Right lobe of liver (tissue), 6 donors: ENCODE measurements at places on chromosomes 13 and 19. TPM values are rescaled to one million over a fixed set of nuclear protein-coding genes. Genes with fewer than 3 reads are reported as not detected.

Gene AKAP11
- 13.0 TPM for total RNA-seq

Gene METTL21C
- total RNA-seq, result not detected

Gene PNKP
- total RNA-seq, result 23.5 TPM

Gene TMEM59L
- not detected for total RNA-seq

DNA sequence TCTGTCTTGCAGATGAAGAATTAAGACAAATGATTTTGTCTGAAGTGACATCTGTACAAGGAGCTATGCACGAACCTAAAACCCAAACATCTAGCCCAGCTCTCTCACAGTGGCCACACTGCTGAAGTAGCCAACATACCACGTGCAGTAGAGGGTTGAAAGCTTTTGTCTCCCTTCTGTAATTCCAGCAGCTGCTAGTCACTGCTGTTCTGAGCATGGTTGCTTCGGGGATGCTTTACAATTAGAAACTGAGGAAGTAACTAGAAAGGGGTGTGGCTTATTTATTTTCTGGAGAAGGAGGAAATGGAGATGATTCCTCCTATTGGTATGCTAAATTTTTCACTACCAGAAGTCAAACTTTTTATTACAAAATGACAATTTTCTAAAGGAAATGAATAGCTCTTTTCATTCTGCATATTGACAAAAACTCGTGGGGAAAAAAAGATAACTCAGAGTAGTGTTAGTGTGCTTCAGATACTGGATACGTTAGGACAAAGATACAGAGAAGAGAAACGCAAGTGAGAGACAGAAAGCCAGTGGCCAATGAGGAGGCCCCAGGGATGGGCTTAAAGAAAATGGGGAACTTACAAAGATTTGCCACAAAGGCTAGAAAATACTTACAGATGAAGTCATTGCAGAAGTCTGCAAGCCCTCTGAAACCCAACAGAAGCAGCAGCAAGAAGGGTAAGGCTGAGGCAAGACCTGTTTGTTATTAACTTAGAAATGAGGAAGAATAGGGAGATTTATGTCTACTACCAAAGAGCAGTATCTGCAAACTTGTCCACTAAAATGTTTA lies 192.7 kb upstream of the MIR17HG start:
- H3K36me3 ChIP-seq, result no peaks in the 10 kb centered on the region
- H3K4me3 ChIP-seq, result no peak overlapping the region
- H3K27me3 ChIP-seq, result no peaks in the 10 kb centered on the region
- DNase-seq, result no peak

- H3K27me3 ChIP-seq, result no peaks in the 10 kb centered on the region
- H3K36me3 ChIP-seq, result no peaks in the 10 kb centered on the region
- no peak overlapping the region for H3K4me3 ChIP-seq
- H3K27ac ChIP-seq, result no peak overlapping the region
- no peaks in the 10 kb centered on the region for H3K4me1 ChIP-seq
- DNase-seq, result no peak
These were observed 7.8 kb downstream of the PLPP2 start for GRCh38 chr19:283395-283794.

GRCh38 chr13:76164290-76164689 lies 528.2 kb downstream of the LMO7 start:
- no peak overlapping the region for H3K27ac ChIP-seq
- no peaks in the 10 kb centered on the region for H3K4me1 ChIP-seq
- H3K36me3 ChIP-seq, result no peaks in the 10 kb centered on the region
- H3K4me3 ChIP-seq, result no peak overlapping the region

DNA sequence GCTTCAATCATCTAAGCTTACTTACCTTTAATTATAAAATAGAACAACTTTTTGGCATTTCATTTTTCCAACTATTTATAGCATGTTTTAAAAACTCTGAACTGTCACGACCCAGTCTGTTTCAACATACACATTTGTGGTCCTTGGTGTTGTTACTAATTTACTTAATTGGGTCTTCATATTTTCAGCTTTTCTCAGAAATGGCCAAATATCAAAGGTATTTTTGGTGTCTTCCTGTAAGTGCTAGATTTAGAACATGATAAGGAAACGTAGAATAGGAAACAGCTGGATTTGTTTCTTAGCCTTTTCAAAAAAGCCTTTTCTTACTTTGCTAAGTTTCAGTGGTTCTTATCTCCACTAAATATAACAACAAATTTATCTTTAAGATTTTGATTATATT lies 11.4 kb downstream of the LPAR6 start:
- H3K27ac ChIP-seq, result peak overlapping the region; percentile 52
- H3K4me3 ChIP-seq, result no peak overlapping the region

DNA sequence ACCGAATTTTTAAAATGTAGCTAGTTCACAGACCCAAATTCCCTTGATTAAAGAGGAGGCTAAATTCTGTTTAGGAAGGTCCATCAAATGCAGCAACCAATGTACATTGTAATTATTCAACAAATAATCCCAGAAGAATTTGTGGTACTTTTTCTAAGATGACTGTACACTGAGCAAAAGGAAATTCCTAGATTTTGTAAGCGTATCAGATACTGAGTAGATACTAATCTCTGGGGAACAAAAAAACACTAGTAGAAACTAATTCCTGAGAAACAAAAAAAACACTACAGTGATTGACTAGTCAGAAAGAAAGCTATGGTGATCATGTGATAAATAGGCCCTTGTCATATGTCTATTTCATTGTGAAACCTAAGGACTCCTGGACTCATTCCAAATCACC lies 246.1 kb downstream of the PCDH17 start:
- DNase-seq, result no peak
- no peaks in the 10 kb centered on the region for H3K27me3 ChIP-seq
- H3K4me1 ChIP-seq, result no peaks in the 10 kb centered on the region
- no peak overlapping the region for H3K27ac ChIP-seq

GRCh38 chr19:10295847-10296591 lies 6.3 kb downstream of the ICAM5 start:
- peaks cover 6% of the 10 kb centered on the region for H3K27me3 ChIP-seq
- no peaks in the 10 kb centered on the region for H3K4me1 ChIP-seq
- no peak overlapping the region for H3K4me3 ChIP-seq
- no peak for DNase-seq
- H3K36me3 ChIP-seq, result no peaks in the 10 kb centered on the region

- no peaks in the 10 kb centered on the region for H3K27me3 ChIP-seq
- H3K4me1 ChIP-seq, result peaks cover 9% of the 10 kb centered on the region
- H3K4me3 ChIP-seq, result peak overlapping the region; percentile 100
- no peak for DNase-seq
- H3K27ac ChIP-seq, result peak overlapping the region; percentile 63
These were observed 492 bp downstream of the TMEM147 start for GRCh38 chr19:35545855-35546381.
